Activated CD4-positive, alpha-beta T cell treated with anti-CD3 and anti-CD28 coated beads, Interleukin-2, Interleukin-4, amounts not matched to agents 100 ng/mL and 50 ng/mL, durations not matched to agents 16 hours and 8 hours (primary cell): ENCODE measurements at places on chromosomes 7 and 10.

DNA sequence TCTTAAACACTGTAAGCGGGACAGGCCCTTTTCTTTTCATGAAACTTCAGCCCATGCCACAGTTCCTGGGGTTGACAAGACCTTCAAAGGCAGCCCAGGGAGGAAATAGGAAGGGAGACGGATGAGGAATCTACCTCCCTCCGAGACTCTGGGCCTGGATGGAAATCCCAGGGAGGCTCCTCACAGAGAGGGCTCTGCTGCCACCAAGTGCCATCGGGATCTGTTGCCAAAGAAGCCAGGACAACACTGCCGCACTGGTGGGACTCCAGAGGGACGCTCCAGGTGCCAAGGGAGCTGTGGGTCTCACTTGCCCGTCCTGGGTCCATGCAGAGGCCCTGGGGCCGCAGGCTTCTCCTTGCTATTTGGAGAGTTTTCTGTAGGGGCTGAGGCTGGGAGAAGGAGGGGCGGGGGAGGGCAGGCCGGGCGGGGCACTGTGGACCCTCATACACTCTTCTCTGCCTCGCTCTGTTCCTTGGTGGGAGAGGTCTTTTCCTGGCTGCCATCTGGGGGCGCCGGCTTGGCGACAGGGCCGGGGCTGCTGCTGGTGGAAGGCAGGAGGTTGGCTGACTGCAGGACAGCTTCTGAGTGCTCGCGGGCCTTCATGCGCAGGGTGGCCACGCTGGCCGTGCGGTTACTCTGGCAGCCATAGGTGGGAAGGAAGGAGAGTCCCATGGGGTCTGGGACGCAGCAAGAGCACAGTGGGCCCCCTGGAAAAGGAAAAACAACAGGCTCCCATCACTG is 30.0 kb downstream of the DRGX start:
- no peak for DNase-seq

- DNase-seq = no peak
These were observed 217.4 kb upstream of the PPP2R2D start for GRCh38 chr10:131683281-131683861.

- no peak for DNase-seq
These were observed 88.2 kb upstream of the FAM133B start for GRCh38 chr7:92678291-92678920.

GRCh38 chr10:106863549-106863948 is 301.0 kb downstream of the SORCS1 start:
- no peak for DNase-seq

DNA sequence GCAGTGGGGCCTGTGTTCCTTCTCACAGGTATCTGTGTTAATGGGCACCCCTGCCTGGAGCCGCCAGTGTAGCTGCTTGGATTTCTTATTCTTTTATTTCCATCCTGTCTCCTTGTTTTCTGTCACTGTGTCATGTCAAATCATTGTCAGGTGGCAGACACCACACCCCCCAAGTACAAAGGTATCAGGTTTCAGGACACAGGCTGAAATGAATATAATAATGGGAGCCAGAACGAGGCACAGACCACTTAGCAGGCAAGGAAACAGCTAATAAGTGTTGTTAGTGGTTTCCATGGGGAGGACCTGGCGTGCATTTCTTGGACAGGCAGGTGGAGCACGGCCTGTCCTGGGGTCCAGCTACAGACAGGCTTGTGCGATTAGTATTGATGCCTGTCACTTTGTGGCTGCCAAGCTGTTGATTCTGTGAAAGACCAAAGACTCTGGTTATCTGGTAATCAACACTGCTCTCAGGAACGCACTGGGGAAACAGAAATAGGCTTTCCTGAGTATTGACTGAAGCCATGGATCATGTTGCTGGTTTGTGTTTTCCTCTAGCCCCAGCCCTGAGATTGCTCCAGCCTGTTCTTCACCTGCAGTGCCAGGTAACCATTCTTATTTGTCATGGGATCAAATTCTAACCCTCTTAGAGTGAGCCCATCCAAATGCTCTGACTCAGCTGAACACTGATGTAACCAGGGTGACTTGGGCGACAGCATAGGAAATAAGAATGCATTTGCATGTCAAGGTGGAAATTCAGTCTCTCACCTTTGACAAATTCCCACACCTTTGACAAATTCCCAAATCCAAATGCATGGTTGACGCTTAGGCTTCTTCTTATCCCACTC is 1002.0 kb downstream of the LRMDA start:
- no peak for DNase-seq

- no peak for DNase-seq
These were observed 190.7 kb downstream of the CDCA7L start for GRCh38 chr7:21754963-21755362.

GRCh38 chr7:29443552-29443951 is 120.1 kb upstream of the PRR15 start:
- no peak for DNase-seq

- peak; percentile 86 for DNase-seq
These were observed 163.7 kb upstream of the AHR start for GRCh38 chr7:17134786-17135185.

- no peak for DNase-seq
These were observed 345.0 kb upstream of the STEAP1 start for GRCh38 chr7:89809291-89809690.

DNA sequence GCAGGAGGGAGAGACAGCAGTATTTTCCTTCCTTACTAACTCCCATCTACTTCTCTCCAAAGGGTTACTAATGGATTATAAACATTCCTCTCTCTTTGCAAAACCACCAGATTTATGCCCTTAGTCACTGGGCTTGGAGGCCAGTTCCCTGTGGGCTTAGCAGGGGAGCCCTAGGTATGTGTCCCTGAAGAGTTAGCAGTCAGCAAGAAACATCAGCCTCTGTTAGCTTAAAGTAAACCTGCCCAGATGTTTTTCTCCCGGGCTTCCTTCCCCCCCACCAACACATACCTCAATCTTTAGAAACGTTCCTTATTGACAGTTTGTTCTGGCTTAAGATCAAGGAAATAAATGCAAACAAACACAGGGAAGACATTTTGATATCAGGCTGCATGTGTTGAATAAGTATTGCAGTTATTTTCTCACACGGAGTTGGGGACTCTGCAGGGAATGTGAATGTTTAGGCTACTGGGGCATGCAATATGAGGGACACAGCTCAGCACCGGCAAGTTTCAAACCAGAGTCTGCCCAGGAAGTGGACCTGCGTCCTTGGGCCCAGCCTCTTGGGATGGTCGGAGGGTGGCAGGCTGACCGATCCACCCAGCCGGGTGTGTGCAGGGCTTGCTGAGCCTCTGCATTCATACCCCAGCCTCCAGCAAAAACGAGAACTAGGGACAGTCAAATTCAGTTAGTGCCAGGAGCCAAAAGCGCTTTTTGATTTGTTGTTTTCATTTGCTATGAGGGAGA is 252.0 kb upstream of the GRB10 start:
- no peak for DNase-seq

- DNase-seq = peak; percentile 50
These were observed 78.7 kb upstream of the C1GALT1 start for GRCh38 chr7:7103343-7104313.

DNA sequence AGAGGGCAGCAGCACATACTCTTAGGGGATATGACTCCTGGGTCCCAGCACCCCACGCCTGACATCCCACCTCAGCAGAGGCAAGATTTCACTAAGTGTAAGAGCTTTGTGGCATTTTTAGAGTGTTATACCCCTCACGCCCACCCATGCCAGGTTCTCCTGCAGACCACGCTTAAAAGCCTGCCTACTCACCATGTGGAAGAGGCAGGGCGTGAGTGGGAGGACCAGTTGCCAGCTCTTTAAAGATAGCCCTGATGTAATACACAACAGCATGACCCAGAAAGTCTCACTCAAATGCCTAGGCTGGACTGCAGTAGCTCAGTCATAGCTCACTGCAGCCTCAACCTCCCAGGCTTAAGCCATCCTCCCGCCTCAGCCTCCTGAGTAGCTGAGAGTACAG is 44.4 kb upstream of the CELF2 start:
- DNase-seq = no peak

DNA sequence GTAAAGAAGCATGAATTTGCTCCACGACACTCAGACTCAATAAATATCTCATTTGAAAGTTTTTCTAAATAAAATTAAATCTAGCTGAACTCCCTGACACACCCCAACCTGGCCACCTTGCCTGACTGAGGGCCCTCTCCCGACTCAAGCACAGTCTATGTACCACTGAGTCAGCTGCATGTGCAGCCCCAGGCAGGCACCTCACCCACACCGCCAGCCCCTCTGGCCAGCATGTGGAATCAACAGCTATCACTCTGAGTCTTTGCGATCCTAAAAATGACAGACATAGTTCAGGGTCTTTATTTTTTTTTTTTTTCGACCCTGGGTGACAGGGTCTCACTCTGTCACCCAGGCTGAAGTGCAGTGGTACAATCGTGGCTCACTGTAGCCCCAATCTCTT is 35.2 kb downstream of the OAT start:
- no peak for DNase-seq

DNA sequence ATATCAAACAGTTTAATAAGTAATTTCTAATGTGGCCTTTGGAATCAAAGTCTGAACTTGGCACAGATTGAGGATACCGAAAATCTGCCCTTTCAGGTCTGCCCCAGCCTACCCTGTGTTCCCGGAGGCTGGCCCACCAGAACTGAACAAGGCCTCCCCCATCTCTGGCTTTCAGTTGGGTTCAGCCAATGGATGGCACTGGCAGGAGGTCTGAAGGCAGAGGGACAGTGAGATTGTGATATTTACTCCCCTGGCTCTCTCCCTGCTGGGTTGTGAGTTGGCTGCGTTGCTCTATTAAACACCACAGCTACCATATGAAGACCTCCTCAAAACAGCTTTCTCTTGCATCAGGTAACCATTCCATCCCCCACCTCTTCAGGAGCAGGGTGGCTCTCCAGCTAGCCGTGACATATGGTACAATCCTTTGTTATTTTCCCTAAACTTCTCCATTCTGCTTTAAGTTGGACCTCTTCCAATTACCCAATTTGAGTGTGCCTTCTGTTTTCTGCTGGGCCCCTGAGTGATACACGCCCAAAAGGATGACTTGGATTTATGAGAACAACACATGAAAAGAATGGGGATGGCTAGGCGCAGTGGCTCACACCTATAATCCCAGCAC is 28.1 kb downstream of the DNMBP start:
- DNase-seq = no peak

DNA sequence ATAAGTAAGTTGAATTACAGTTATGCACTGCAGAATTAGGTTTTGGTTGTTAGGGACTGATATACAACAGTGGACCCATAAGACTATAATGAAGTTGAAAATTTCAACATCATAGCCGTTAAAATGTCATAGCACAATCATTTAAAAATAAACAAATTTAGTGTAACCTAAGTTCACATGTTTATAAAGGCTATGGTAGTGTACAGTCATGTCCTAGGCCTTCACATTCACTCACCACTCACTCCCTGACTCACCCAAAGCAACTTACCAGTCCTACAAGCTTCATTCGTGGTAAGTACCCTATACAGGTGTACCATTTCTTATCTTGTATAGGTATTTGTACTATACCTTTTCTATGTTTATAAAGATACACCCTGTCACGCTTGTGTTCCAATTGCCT is 113.7 kb downstream of the RAB11FIP2 start:
- no peak for DNase-seq

- no peak for DNase-seq
These were observed 39.9 kb upstream of the HDAC9 start for GRCh38 chr7:18455606-18456005.

DNA sequence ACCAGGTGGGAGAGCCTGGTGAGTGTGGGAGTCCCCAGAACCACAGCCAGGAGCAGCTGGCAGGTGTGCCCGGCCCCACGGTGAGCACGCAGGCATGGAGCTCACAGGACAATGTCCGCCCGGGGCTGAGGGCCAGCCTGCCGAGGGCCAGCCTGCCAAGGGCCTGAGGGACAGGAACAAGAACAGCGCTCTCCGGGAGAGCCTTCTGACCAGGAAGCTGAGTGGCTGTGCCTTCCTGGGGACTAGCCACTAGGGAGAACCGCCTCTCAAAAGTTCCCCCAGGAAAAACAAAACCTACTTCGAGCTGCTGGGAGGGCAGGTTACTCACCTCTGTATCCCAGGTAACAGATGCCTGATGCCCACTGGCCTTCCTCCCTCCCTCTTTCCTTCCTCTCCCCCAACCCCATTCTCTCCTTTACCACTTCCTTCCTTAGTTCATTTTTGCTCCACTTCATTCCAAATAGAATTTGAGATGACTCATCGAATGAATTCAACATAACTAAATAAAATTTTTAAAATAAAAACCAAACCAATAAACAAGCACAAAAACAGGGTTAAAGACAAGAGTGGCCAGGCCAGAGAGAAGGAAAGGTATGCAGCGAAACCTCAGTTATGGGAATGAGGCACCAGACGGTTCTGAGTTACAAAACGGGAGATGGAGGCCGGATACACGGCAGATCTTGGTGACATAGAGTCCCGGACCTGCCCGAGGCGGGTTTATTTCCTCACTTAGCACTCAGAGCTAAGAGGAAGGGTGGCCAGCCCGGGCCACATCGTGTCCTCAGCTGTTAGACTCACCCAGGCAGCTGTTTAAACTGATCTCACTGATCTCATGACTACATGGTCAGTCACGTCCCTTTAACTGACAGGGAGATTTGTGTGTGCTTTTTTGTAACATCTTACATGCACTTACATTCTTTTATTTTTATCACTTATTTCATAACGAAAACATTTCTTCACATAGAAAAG is 128.5 kb downstream of the TNS3 start:
- DNase-seq = no peak

DNA sequence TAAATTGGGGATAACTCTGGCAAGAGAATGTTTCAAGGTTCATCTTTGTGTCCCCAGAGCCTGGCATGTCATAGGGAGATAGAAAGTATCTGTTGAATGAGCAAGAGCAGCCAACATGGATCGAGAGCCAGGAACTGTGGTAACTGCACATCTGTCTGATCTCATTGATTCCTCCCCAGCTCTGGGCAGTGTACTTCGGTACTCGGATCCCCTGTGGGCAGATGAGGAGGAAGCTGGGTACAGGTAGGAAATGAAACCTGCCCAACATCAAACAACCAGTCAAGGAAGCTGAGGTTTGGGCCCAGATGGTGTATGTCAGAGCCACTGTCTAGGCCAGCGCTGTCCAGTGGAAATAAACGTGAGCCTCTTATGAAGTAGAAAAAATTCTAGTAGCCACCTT is 76.4 kb downstream of the GRK5 start:
- DNase-seq = no peak

GRCh38 chr7:24757353-24758275 is at the start of gene GSDME:
Gene GSDME (minus strand): TSS chr7:24757464. CDS start chr7:24749774, 7,690 bp downstream.
- peak; percentile 25 for DNase-seq

DNA sequence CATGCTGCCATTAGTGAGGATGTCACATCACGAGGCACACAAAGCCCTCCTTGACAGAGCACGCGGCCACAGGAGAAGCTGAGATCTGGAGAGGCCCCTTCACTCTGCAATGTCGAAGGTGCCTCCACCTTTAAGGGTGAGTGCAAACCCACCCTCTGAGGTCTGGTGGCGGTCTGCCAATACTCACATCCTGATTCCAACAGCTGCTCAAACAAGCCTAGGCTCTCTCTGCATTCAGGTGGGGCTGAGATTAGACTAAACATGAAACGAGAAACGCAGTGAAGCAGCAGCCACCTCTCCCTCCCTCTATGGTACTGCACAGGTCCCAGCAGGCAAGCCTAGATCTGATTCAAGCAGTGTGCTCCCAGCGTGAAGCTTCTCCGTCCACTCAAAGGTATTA is 151.8 kb downstream of the TCERG1L start:
- no peak for DNase-seq

- no peak for DNase-seq
These were observed 239.0 kb downstream of the BUB3 start for GRCh38 chr10:123393170-123393569.

- DNase-seq = no peak
These were observed 24.4 kb downstream of the TRUB1 start for GRCh38 chr10:114962441-114962840.

GRCh38 chr10:93630625-93631557 is 18.6 kb downstream of the PDE6C start:
- DNase-seq = no peak
